Brain pericyte (primary cell): ENCODE measurements at places on chromosomes 2 and 18.

DNA sequence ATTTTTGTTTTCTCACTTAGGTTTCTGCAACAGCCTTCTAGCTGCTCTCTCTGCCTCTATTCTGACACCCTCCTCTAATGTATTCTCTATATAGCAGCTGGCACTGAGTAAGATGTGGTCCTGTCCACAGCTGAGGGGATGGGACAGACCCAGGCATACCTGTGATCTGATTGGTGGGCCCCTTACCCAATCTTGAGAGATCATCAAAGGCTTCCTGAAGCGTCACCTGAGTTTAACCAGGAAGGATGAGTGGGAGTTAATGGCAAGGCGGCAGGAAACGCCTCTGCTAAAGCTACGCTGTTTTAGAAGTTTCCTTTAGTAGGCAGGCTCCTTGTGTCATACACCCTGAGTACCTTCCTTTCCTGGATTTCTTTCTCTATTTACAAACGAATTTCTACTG is 5.7 kb upstream of the TET3 start:
- DNase-seq, result no peak

- DNase-seq, result no peak
Measured at GRCh38 chr2:43184339-43184895, 42.0 kb downstream of the ZFP36L2 start.

- DNase-seq, result no peak
Measured at GRCh38 chr18:65436430-65436829, 314.4 kb upstream of the CDH7 start.

- no peak for DNase-seq
Measured at GRCh38 chr2:165778653-165779451, 15.2 kb downstream of the GALNT3 start.

DNA sequence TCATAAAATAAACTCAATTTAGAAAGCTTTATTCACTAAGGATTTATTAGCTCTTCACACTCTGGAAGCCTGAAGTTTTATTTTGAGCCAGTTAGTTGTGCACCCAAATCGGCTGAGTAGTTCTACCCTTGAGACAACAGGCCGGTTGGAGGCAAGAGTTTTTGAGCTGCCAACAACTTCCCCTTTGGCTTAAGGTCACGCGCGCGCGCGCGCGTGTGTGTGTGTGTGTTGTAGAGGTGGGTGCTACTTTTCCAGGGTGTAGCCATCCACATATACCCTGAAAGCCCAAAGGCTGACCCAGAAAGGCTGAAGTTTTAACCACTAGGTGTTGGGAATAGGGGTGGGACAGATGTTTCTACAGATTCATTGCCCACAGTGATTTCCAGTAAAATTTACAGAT is 150.2 kb upstream of the LHCGR start:
- no peak for DNase-seq

DNA sequence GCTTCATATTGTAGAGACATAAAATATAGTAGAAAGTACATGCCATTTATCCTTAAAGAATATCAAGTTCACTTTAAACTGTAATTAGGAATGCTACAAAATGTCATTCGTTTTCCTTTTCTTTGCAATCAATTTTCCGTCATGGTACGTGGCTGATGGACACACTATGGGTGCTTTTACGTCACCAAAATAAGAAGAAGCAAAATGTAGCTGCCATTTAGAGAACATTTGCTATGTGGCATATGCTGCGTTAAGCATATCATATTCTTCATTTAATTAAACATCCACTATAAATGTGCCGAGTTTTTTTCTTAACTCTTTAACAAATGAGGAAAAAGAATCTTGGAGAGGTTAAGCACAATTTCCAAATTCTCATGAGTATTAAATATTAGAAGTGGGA is 1358.5 kb upstream of the NXPH2 start:
- DNase-seq, result no peak

- no peak for DNase-seq
Measured at GRCh38 chr2:96138179-96139145, at the start of gene ASTL. Gene ASTL, minus strand, starts transcription at chr2:96138502. Its CDS starts 66 bp downstream, at chr2:96138436.

DNA sequence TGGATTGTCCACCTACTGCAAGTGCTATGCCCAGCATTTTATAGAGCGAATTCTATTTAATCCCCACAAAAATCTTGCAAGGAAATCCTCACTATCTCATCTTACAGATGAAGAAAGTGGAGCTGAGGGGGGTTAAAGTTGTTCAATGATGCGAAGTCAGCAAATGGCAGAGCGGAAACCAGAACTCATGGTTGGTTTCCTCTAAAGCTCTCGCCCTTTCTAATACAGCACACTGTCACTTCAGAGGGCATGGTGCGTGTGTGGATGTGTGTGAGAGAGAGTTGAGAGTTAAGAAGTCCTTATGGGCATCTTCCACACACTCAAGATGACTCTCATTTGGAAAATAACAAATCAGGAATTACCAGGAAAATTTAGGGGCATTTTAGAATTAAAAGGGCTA is 78.4 kb downstream of the TGFA start:
- DNase-seq, result no peak

DNA sequence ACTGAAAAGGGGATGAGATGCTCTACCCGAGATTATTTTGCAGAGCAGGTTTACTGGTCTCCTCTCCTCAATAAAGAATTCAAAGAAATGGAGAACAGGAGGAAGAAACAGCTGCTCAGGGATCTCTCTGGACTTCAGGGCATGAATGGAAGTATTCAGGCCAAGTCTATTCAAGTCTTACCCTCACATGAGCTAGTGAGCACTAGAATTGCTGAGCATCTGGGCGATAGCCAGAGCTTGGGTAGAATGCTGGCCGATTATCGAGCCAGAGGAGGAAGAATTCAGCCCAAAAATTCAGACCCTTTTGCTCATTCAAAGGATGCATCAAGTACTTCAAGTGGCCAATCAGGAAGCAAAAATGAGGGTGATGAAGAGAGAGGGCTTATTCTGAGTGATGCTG is 60.0 kb downstream of the PIKFYVE start:
- no peak for DNase-seq

- no peak for DNase-seq
Measured at GRCh38 chr2:46815121-46815802, 100.3 kb downstream of the MCFD2 start.

GRCh38 chr2:233856184-233856583 is 1.8 kb upstream of the HJURP start:
- no peak for DNase-seq

DNA sequence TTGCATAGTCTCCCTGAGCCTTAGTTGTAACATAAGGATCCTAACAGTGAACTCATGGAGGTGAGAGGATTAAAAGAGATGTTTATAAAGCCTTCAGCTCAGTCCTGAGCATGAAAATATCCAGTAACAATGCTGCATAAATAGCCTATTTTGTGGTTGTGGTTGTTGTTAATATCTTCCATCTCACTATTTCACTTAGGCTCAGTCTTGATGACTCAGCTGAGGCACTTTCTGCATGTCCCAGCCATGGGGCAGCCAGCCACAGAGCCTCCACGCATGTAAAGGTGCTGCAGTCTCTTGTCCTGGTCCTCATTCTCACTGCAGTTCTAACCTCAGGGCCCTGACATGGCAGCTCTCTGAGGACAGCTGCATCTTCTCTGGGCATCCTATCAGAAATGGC is 218.8 kb upstream of the PKDCC start:
- no peak for DNase-seq

- no peak for DNase-seq
Measured at GRCh38 chr18:24160086-24160485, 21.2 kb downstream of the CABYR start.

GRCh38 chr2:200042944-200043343 is 87.6 kb downstream of the MAIP1 start:
- DNase-seq, result no peak

DNA sequence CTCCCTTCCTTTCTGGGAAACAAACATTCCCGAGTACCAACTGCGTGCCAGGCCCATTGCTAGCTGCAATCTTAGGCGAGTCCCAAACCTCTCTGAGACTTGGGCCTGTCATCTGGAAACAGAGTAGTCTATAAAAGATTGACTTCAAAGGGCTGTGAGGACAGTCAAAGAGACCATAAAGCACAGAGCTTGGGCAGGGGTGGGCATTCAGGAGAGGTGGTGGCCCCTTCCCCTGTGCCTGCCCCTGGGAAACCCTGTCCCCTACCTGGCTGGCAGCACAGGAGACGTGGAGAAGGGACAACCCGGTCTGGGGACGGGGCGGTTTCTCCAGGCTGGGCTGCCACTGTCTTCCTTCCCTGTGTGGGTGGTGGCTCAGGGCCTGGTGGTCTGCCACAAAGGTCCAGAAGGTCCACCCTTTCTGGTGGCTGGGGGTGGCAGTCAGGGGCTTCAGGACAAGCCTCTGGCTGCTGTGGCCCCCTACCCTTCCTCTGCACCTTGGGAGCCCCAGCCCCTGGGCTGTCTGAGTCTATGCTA is 33.9 kb upstream of the FOSL2 start:
- no peak for DNase-seq

GRCh38 chr2:62140426-62141141 is 55.3 kb upstream of the B3GNT2 start:
- DNase-seq, result no peak

- DNase-seq, result no peak
Measured at GRCh38 chr2:159811232-159811631, 13.2 kb upstream of the CD302 start.

DNA sequence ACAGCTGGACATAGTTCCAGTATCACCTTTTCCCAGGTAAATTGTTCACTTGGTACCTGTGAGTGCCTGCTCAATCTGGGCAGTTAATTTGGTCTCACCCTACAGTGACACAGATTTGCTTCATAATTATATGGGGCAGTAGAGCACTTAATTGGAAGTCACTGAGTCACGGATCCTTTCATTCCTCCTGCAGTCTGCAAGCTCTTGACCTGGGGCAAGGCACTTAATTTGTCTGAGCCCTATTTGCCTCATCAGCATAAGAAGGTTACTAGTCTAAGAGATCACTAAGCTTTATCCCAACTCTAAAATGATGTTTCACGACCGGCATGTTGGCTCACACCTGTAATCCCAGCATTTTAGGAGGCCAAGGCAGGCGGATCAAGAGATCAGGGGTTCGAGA is 8.9 kb downstream of the FBXO36 start:
- no peak for DNase-seq

DNA sequence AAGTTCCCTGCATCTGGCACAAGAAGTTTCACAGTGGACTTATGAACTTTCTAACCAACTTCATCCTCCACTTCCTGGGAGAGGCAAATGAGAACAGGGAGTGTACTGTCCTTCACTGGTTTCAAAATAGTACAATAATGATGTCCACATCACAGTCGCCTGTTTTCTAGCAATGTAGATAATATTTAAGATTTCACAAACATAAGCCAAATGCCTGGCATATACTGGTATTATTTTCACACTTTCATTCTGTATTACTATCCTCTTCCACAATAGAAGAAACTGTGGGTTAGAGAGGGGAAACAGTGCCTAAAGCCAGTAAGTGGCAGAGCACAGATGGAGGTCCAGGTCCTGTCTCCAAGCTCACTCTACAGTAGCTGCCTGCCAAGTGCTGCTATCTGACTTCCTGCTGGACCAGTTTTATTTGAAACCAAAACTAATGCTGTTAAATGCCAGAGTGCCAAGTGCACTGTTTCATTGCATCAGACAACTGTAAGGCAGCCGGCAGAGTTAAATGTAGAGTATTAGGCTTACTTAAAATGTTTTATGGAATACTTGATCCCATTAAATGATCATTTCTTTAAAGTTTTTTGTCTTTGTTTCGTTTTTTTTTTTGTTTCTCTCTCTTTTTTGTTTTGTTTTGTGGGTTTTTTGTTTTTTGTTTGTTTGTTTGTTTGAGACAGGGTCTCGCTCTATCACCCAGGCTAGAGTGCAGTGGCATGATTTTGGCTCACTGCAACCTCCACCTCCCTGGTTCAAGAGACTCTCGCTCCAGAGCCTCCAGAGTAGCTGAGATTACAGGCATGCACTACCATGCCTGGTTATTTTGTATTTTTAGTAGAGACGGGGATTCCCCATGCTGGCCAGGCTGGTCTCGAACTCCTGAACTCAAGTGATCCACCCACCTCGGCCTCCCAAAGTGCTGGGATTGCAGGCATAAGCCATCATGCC is 15.1 kb downstream of the COBLL1 start:
- no peak for DNase-seq

GRCh38 chr2:25505622-25506021 is 163.9 kb upstream of the DNMT3A start:
- DNase-seq, result no peak
